ENCODE measurements at places on chromosomes 12 and 14.

- DNase-seq = no peak
Observed at GRCh38 chr14:29684926-29685325, 242.7 kb downstream of the PRKD1 start.

DNA sequence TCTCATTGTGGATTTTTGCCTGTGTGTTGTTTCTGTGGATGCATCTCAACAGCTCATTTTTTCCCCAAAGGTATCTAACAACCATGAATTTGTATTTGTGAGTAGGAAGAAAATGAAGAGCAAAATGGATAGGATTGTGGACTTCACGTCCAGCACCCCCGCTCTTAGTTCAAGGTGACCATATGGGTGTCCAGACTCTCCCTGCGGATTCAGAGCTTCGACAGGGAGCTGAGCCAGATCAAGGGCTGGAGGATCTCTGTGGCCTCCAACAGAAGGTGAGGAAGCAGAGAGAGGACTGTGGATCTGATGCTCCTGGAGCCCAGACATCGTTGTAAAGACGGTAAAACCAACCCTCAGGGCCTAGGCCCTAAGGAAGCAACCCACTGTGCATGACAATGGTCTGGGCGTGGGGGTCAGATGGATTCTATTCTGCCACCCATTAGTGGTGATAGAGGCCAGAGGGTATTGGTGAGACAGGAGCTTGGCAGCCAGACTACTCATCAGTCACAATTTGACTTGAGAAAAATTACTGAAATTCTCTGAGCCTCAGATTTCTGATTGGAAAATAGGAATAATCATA lies 659.7 kb upstream of the TMEM132C start:
- DNase-seq = no peak

GRCh38 chr14:68235011-68235410 lies 415.4 kb downstream of the RAD51B start:
- DNase-seq = no peak

DNA sequence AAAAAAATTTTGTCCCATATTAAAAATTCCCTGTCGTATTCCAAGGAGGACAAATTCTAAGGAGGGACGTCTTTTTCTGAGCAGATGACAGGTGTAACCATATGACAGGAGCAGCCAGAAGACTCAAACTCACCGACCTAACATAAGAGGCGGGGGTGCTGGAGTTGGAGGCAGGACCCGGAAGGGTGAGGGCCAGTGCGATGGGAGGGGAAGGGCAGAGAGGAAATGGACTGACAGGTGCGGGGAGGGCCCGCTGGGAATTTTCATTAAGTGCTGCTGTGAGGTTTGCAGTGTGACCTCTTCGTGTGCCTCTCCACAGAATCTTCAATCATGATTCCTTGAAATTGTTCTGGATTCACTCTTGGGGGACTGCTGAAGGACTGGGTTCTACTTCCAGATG lies 189.4 kb downstream of the NTF3 start:
- no peak for DNase-seq

DNA sequence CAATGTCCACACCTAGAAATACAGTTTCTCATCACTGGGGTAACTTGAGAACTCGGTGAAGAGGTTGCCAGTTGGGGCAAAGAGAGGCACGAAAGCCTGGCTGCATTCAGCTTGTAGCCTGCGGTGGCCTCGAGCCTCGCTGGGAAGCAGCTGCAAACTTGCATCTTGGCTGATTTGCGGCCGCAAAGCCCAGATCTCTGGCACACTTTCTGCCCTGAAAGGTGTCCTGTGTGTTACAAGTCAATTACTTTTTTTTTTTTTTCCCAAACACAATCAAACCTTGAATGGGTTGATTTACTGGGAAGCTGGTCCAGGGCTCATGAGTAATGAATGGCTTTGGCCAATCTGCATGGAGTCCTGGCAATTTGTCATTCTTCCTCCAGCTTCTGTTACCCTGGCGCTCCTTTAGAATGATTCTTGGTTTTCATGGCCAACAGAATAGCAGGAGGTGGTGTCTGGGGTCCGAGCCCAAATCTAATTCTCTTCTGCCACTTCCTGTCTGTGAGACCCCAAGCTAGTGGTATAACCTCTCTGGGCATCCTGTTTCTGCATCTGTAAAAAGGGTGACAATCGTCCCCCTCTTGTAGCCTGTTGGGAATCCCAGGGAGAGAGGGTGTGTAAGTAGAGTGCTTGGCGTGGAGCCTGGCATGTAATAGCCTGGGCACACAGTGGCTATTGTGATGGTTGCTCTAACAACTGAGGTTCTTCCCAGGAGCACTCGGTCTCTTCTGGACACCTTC lies 6.7 kb downstream of the BCL7A start:
- no peak for DNase-seq

DNA sequence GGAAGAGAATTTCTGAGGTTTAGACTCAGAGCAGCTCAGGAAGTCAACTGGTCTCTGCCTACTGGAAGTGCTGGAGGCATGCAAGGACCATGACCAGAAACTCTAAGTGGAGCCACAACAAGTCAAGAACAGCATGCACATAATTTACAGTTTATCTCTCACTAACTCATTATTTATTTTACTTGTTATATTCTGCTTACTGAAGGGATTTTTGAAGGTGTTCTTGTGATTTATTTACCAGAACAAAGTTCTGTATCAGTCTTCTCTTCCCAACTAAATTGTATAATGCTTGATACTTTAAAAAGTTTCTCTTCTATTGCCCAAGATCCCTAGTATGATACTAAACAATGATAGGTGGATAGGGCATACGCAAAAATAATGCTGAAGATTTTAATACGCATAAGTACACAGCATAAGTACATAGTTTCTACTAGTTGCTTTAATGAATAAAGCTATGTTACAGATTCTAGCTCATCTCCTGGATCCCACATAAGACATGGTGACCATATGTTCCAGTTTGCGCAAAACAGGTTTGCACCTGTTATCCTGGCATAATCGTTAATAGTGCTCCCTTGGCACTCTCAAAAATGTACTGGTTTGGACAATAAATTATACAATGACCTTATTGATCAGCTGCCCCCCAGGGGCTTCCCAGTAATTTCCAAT lies 11.6 kb upstream of the SPTB start:
- no peak for DNase-seq

DNA sequence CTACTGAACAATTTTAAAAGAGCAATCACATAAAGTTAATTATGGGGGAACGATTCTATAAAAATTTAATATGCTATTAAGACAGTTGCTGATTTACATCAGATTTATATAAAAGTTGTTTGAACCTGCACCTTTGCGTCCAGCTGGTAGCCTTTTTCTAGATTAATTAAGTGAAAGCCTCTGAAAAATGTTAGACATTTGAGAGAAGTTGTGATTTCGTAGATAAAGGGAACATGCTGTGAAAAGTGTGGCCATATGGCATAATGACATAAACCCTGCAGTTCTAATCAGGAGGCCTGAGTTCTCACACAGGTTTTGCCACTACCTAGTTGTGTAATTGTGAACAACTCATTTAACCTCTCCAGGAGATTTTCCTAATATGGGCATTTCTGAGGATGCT lies 187.2 kb downstream of the TMTC2 start:
- no peak for DNase-seq

DNA sequence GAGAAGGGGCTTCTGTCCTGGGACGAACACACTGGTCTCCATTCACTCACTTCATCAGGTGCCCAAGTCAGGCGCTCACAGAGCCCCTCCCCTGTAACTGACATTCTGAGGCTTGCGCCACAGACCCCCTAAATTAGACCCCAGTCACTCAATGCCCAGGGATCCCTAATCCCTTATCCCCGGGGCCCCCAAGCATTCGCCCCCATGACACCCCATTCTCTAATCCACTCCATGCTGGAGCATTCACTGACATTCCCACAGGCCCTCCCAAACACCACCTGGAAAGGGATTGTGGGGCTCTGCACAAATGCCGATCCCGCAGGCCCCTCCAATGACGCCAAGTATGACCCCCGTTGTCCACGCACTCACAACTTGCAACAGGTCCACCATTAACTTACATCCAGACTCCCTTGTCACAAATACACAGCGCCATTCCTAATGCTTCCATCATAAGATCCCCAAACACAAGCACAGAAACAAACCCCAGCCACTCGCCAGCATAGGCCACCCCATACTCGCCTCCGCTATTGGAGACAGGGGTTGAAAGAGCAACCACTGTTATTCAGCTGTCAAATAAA lies 1.5 kb downstream of the ZNF605 start:
- DNase-seq = no peak

Data from activated T-helper 9 cell treated with anti-CD3 and anti-CD28 coated beads, Interleukin-2, amount 50 U/mL, for 16 hours (primary cell).